ENCODE measurements at places on chromosomes 12 and 14. TPM values are rescaled to one million over a fixed set of nuclear protein-coding genes. Genes with fewer than 3 reads are reported as not detected.

GRCh38 chr12:3005736-3006135, 46.5 kb downstream of the TEAD4 start:
- no peaks in the 10 kb centered on the region for H3K36me3 ChIP-seq
- H3K4me1 ChIP-seq: no peaks in the 10 kb centered on the region

The ASPG gene
- 0.43 TPM for polyA plus RNA-seq

DNA sequence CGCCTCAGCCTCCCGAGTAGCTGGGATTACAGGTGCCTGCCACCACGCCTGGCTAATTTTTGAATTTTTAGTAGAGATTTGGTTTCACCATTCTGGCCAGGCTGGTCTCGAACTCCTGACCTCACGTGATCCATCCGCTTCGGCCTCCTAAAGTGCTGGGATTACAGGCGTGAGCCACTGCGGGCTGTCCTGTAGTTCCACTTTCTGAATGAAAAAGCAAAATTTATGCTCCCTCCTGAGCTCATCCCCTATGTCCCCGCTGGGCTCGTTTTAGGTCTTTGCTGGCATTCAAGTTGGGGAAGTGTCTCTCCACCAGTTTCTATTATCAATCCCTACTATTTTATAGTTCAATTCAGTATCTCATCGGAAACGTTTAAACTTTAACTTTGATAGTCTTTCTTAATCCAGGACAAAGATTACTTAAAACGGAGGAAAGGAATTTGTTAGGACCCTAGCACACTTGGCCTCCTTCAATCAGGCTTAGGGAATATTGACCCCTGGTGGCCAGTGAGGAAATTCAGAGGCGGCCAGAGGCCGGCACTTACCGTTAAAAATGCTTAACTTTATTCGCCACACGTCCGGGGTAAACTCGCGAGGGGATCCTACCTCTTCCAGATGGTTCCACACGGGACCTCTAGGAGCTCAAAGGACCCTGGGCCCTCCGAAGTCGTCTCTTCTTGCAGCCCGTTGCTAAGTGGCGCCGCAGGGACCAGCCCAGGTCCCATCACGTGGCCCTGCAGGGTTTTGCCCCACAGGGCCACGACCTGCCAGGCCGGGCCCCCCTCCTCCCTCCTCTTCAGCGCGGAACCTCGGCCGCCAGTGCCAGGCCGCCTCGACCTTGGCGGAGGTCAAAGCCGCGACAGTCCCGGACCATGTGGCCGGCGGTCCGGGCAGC, 11.4 kb upstream of the DNAL1 start:
- no peaks in the 10 kb centered on the region for H3K36me3 ChIP-seq
- H3K4me1 ChIP-seq: no peaks in the 10 kb centered on the region
- H3K4me3 ChIP-seq: peak overlapping the region; percentile 52
- DNase-seq: peak; percentile 76
- H3K27me3 ChIP-seq: no peaks in the 10 kb centered on the region
- H3K27ac ChIP-seq: peak overlapping the region; percentile 32

DNA sequence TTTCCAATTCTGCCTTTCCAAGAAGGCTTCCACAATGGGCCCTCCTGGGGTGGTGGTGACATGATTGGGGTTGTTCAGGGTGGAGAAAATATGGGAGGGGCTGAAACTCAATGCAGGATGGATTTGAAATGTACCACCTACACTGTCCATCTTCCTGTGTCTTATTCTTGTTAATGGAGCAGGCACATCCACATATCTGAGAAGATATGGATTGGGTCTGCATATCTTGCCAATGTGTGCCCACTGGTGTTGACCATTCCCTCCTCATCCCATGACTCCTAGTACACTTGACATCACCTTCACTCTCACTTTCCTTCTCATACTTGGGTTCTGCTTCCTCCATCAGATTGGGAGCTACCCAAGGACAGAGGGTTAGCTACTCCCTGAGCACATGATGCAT, 7.2 kb downstream of the KRT76 start:
- H3K36me3 ChIP-seq: no peaks in the 10 kb centered on the region
- no peaks in the 10 kb centered on the region for H3K4me1 ChIP-seq
- H3K27me3 ChIP-seq: no peaks in the 10 kb centered on the region
- H3K4me3 ChIP-seq: no peak overlapping the region

The LTBP2 gene
- polyA plus RNA-seq: 0.54 TPM

DNA sequence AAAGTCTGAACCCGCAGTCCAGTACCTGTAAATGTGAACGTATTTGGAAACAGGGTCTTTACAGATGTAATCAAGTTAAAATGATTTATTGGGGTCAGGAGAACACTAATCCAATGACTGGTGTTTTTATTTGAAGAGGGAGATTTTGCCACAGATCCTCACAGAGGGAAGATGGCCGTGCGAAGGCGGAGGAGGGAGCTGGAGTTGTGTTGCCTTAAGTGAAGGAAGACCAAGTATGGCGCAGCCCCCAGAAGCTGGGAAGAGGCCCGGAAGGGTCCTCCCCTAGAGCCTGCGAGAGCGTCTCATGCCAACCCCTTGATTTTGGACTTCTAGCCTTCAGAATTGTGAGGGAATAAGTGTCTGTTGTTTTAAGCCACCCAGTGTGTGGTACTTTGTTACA, 102.8 kb upstream of the NUDT4 start:
- no peaks in the 10 kb centered on the region for H3K4me1 ChIP-seq
- no peaks in the 10 kb centered on the region for H3K36me3 ChIP-seq
- no peak for DNase-seq

GRCh38 chr14:64506721-64507120, 2.2 kb downstream of the ZBTB1 start:
- no peaks in the 10 kb centered on the region for H3K27me3 ChIP-seq
- H3K27ac ChIP-seq: no peak overlapping the region
- H3K36me3 ChIP-seq: no peaks in the 10 kb centered on the region
- no peak for DNase-seq
- peak overlapping the region; percentile 17 for H3K4me3 ChIP-seq

The OR11H7 gene
- polyA plus RNA-seq: not detected

The ACOT6 gene
- polyA plus RNA-seq: not detected

- H3K27me3 ChIP-seq: no peaks in the 10 kb centered on the region
- H3K4me1 ChIP-seq: peaks cover 8% of the 10 kb centered on the region
- DNase-seq: peak; percentile 86
- peak overlapping the region; percentile 92 for H3K27ac ChIP-seq
Measured at GRCh38 chr14:64758025-64758521, 53.8 kb downstream of the PLEKHG3 start.

The PTPRR gene
- polyA plus RNA-seq: 0.84 TPM

DNA sequence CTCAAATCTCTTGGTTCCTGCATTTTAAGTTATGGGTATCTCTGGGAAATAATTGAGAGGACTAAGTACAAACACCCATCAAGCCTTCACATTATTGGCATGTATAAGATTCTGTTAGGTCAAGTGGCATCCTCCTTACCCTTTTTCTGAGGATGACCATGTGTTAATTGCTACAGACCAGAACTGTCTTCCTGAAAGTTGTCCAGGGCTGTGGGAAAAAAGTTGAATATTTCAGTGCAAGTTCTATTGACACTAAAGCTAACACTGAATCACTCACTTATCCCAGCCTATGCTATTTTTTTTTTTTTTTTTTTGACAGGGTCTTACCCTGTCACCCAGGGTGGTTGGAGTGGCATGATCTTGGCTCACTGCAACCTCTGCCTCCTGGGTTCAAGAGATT, 130.1 kb upstream of the HIF1A start:
- no peak for DNase-seq
- H3K36me3 ChIP-seq: no peaks in the 10 kb centered on the region
- H3K27ac ChIP-seq: no peak overlapping the region
- H3K4me1 ChIP-seq: peaks cover 37% of the 10 kb centered on the region
- no peak overlapping the region for H3K4me3 ChIP-seq

The KLRK1 gene
- polyA plus RNA-seq: not detected

GRCh38 chr12:52296572-52297215, 5.4 kb upstream of the KRT81 start:
- no peak overlapping the region for H3K27ac ChIP-seq
- H3K27me3 ChIP-seq: peaks cover 7% of the 10 kb centered on the region

The KRT6C gene
- 0.03 TPM for polyA plus RNA-seq

GRCh38 chr12:94790370-94790769, 140.0 kb upstream of the TMCC3 start:
- no peak for DNase-seq
- no peak overlapping the region for H3K27ac ChIP-seq
- H3K4me3 ChIP-seq: no peak overlapping the region

The OR4N2 gene
- not detected for polyA plus RNA-seq

DNA sequence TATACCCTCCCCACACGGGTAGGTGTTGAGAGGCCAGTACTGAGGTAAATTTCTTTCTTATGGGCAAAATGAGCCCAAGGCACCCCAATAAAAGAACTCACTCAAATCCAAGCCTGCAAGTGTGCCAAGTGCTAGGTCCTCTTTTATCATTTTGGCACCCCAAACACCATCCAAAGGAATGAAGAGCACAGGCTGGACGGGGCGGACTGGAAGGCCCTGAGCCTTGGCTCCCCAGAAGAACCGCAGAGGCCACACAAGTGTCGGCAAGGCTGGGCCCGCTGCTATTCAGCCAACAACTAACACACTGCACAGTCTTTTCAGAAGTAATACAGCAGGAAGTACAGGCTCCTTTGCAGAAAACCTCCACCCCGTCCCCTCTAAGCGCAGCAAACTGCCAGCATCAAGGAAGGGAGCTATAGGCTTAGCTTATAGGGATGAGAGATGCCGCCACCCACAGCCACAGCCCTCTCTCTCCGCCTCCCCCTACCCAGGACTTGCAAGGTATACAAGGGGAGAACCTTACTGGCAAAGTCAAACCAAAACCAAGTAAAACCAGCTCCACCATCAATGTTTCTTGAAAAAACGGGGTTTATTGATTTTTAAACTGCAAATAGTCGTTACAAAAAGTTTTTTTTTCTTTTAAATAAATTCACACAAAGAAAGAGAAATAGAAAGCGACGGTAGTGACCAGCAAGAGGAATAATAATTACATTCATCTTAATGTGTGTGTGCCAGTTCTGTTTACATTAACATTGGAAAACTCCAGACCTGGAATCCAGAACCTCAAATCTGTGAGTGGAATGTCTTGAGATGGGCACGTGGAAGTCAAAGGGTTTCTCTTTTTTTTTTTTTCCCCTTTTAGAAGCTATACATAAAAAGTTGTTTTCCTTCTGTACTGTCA, 5.5 kb downstream of the ZFP36L1 start:
- no peaks in the 10 kb centered on the region for H3K27me3 ChIP-seq
- peak; percentile 43 for DNase-seq
- H3K36me3 ChIP-seq: peaks cover 19% of the 10 kb centered on the region
- H3K4me3 ChIP-seq: no peak overlapping the region
- peaks cover 16% of the 10 kb centered on the region for H3K4me1 ChIP-seq

DNA sequence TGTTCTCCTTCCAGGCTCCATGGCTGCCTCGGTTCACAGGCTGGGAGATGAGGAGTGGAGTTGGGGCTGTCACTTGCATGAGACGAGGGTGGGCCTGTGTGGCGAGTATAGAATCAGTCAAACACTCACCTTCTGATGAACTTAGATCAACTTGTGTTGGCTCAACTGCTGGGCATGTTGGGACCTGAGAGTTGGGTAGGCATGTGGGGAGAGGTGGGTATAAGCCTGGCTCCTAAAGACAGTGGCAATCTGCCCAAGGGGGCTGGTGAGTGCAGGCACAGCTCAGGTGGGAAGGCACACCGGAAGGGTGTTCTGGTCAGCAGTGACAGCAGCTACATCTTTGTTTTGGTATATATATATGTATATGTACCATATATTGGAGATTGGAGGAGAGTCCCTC, 30.1 kb upstream of the TDRD9 start:
- H3K4me3 ChIP-seq: no peak overlapping the region
- no peaks in the 10 kb centered on the region for H3K36me3 ChIP-seq
- peaks cover 2% of the 10 kb centered on the region for H3K4me1 ChIP-seq
- no peak overlapping the region for H3K27ac ChIP-seq
- no peak for DNase-seq
- no peaks in the 10 kb centered on the region for H3K27me3 ChIP-seq

DNA sequence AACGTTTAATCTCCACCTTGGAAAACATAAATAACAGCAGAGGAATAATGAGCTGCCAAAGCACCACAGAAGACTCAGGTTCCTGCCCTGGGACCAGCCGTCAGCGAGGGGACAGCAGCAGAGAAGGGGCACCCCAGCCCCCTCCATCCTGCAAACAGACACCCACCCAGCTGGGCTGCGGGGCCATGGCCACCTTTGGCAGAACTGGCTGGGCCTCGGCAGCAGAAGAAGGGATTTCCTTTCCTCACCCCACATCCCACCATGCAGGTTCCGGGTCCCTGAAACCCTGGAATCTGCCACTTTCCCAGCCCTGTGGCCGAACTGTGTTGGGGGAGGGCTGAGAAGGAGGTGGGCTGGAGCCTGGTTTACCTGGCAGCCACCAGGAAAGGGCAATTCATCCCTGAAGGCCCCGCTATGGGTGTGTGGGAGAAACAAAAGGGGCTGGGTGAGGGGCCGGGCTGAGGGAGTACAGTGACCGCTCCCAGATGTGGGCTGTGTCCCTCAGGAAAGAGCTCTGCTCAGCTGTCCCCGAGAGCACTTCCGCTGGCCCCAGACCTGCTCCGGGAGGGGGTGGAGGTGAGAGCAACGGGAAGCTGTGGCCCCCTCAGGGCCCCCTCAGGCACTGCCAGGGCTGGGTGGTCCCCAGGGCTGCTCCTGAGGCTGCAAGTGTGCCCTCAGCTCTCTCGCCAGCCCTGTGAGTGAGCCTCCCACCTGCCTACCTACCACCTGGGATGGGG, 3.8 kb downstream of the PGF start:
- no peaks in the 10 kb centered on the region for H3K27me3 ChIP-seq
- H3K36me3 ChIP-seq: no peaks in the 10 kb centered on the region
- no peaks in the 10 kb centered on the region for H3K4me1 ChIP-seq
- H3K27ac ChIP-seq: no peak overlapping the region
- no peak overlapping the region for H3K4me3 ChIP-seq
- no peak for DNase-seq

DNA sequence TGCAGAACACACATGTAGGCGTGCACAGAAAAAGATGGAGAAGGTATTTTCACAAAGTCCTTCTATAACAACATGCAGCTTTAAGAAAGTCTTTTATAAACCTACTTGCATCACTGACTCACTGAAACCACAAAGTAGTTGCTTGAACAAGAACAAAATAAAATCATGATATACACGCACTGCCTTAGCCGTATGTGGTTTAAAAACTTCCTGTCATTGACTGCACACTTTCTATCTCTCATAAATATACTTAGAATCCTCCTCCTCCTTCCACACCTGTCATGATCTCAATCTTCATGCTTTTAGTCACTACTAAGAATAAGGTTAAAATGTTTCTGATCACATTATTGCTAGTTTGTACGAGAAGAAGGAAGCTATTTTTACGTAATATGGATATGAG, 31.8 kb upstream of the RAD51AP1 start:
- H3K4me3 ChIP-seq: no peak overlapping the region
- no peaks in the 10 kb centered on the region for H3K4me1 ChIP-seq
- peaks cover 6% of the 10 kb centered on the region for H3K36me3 ChIP-seq
- peak; percentile 43 for DNase-seq
- no peaks in the 10 kb centered on the region for H3K27me3 ChIP-seq

The PRIMA1 gene
- polyA plus RNA-seq: 0.22 TPM

GRCh38 chr12:2858334-2858733, 1.5 kb upstream of the TEX52 start:
- H3K36me3 ChIP-seq: peaks cover 2% of the 10 kb centered on the region
- no peaks in the 10 kb centered on the region for H3K4me1 ChIP-seq
- no peak overlapping the region for H3K4me3 ChIP-seq
- H3K27me3 ChIP-seq: no peaks in the 10 kb centered on the region
- DNase-seq: no peak

The KRT83 gene
- not detected for polyA plus RNA-seq

All from small intestine (tissue), 16 donors.